Left renal cortex interstitium (tissue), 4 donors: ENCODE measurements at places on chromosomes 13 and 19. TPM values are rescaled to one million over a fixed set of nuclear protein-coding genes. Genes with fewer than 3 reads are reported as not detected.

- DNase-seq = no peak
Observed at GRCh38 chr13:99967498-99967868, 4.1 kb downstream of the ZIC5 start.

DNA sequence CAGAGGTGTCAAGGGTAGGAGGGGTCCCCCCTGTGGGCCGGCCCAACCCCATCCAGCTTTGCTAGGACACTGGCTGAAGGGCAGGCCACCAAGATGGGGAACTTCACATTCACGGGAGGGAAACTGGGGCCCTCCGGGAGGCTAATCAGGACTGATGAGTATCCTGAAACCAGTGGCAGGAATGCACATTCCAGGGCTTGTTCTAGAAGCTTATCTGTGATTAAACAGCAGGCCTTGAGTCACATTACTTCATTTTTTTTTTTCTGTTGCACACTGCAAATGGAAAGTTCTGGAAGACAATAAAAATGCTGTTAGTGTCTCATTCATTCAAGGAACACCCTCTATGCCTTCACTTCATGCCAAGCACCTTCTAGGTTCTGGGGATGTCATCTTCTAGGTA lies 15.5 kb upstream of the SIGLEC11 start:
- no peak for DNase-seq

DNA sequence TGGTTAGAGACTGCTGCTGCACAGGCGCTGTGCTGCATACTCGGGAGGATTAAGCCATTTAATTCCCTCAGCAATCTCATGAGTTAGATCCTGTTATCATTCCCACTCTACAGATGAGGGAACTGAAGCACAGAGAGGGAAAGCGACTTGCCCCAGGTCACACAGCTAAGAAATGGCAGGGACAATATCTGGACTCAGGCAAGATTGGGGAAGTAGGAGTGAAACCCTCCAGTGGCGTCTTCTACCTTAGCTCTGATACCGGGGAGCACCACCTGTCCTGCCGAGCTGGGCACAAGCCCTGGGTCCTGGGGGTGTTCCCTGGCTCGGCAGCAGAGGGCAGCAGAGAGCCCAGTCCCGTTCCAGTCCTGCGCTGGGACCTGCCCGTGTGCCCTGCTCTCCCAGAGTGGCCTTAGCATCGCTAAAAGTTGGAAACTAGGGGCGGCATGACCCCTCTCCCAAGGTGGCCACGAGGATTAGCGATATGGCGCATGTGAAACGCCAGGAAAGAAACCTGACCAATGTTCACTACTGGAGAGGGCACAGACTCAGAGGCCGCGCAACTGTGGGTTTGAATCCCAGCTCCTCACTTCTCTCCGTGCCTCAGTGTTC lies 20.5 kb downstream of the CYTH2 start:
- DNase-seq = no peak

DNA sequence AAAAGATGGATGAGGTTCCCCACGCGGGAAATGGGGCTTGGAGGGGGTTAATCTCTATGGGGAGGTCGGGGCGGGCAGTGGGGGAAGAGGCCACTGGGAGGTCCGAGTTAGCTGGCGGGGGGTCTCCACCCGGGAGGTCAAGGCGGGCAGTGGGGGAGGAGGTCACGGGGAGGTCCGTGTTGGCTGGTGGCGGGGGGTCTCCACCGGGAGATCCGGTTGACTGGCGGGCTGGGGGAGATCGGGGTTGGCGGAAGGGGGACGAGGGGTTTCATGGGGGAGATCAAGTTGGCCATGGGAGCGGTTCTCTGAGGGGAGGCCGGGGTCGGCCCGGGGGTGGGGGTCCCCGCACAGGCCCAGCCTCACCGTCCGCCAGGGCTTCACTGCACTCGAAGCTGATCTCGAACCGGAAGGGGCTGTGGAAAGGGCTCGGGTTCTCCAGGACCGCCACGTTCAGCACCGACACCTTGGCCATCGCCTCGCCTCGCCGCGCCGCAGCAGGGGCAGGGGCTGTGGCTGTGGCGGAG lies 342 bp downstream of the ASF1B start:
- no peak for DNase-seq

- no peak for DNase-seq
Observed at GRCh38 chr19:18932216-18932841, 8.7 kb downstream of the HOMER3 start.

- DNase-seq = no peak
Observed at GRCh38 chr13:35889560-35889959, 241.6 kb downstream of the DCLK1 start.

DNA sequence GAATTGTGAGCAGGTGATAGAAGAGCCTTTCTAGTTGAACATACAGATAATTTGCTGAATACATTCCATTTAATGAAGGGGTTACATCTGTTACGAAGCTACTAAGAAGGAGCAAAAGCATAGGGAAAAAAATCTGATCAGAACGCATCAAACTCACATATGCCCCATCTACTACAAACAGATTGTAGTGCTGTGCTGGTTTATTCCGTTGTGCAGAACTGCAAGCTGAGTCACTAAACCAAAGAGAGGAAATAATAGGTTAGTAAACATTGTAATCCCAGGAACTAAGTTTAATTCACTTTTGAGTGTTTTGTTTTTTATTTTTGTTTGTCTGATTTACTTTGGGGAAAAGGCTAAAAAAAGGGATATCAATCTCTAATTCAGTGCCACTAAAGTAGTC lies 136.3 kb downstream of the CDK8 start:
- DNase-seq = no peak

DNA sequence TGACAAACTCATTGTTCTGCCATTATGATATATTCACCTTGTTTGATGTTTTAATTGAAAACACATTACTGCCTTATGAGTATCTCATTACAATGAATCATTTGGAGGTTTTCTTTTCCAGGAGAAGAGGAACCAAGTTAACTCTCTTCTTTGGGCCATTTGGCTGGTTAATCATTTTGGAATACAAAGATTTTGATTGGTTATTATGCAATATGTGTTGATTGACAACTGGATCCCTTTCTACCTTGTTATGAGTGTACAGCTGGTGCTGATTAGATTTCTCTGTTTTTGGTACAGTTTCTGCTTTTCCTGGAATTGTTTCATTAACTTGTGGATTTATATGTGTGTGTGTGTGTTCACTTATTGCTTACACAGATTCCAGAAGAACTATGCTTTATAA lies 49.2 kb upstream of the RGCC start:
- no peak for DNase-seq

DNA sequence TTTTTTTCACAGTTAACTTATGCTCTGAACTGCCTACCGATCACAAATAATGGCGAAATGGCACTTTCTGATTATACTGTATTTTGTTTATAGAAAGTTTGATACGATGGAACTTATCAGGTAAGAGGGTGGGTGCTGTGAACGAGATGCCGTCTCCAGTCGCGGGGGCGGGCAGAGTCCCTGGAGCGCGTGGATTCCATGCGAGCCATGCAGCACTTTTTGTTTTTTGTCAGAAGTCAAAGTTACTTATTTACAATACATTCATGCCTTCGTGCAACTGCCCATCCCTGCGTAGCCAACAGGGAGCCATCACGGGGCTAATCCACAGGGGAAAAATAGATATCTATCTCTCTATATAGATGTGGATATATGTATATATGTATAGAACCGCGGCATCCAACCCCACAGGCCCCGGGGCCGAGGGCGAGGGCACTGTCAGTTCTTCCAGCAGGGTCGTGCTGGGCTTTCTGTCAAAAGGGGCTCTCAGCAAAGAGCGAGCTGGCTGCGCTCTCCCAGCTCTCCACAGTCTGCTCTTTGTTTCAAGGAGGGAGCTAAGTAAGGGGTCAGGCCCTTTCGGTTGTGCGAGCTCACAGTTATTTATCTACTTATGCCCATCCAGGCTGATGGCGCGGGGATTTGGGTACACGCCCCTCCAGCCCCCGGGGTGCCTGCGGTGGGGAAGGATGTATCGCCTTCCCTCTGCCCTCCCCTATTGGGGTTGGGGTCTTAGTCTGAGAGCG lies 3.4 kb downstream of the SLITRK1 start:
- no peak for DNase-seq

DNA sequence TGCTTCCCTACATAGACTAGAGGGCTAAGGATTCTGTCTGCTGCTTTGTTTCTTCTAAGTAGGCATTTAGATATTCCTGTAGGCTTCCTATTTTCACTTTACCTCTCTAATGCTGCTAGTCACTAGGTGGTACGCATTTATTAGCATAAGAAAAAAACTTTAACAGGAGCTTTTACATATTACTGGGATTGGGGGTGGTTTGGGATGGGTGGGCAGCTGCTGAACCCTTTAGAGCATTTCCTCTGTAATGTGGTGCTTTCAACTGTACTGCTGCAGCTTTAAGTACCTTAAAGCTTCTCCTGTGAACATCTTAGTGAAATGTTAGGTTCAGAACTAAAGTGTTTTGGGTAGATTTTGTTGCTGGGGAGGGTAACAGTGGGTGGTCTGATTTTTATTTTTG lies 92.6 kb downstream of the ZNF486 start:
- DNase-seq = no peak

- no peak for DNase-seq
Observed at GRCh38 chr19:19185853-19186740, 5.9 kb downstream of the BORCS8 start.

DNA sequence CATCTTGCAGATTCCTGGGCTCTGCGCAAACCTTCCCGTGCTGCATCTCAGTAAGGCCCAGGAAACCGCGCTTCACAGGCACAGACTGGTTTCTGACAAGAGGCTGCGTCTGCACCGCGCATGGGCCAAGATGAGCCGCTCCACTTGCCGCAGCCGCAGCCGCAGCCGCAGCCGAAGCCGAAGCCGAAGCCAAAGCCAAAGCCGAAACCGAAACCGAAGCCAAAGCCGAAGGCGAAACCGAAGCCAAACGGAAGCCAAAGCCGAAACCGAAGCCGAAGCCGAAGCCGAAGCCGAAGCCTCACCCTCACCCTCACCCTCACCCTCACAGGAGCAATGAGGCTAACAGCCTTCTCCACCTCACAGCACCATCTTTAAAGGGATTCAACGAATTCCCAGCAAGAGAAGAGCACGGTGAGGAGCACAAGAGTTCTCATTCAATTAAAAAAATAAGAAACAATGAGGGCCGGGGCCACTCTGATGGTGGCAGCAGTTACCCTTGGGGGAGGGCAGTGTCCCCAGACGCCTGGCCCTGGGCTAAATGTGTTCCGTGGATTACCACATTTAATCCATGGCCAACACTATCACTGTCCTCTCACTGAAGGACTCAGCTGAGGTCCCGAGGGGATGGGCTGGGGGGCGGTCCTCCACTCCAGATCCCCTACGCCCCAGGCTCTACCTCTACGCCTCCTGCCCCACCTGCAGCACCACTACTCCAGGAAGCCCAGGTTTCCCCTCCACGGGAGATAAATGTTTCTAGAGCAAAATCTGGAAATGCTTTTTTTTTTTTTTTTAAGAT lies 29.1 kb downstream of the ZNF787 start:
- no peak for DNase-seq

- DNase-seq = no peak
Observed at GRCh38 chr13:75415694-75416093, 66.3 kb downstream of the TBC1D4 start.

The VSTM2B gene
- polyA plus RNA-seq = 0.32 TPM

The MBD3L2 gene
- polyA plus RNA-seq = not detected

The KIR3DL1 gene
- polyA plus RNA-seq = not detected
